ENCODE measurements at places on chromosomes 3 and 15.

DNA sequence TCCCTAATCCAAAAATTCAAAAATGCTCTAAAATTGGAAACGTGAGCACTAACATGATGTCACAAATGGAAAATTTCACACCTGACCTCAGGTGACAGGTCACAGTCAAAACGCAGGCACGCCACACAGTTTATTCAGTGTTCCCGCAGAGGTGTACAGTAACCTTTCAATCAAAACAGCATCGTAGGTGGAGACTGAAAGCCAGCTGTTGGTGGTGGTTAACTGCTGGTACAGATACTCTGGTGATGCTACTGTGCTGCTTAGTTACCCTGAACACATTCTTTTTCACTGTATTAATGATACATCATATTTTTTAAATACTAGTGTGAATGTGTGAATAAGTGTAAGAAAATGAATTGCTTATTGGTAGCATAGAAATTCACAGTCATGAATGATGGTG lies 23.8 kb downstream of the RAB11A start:
- no peak for DNase-seq

GRCh38 chr15:70033529-70034140 lies 64.1 kb downstream of the TLE3 start:
- DNase-seq = peak; percentile 50

DNA sequence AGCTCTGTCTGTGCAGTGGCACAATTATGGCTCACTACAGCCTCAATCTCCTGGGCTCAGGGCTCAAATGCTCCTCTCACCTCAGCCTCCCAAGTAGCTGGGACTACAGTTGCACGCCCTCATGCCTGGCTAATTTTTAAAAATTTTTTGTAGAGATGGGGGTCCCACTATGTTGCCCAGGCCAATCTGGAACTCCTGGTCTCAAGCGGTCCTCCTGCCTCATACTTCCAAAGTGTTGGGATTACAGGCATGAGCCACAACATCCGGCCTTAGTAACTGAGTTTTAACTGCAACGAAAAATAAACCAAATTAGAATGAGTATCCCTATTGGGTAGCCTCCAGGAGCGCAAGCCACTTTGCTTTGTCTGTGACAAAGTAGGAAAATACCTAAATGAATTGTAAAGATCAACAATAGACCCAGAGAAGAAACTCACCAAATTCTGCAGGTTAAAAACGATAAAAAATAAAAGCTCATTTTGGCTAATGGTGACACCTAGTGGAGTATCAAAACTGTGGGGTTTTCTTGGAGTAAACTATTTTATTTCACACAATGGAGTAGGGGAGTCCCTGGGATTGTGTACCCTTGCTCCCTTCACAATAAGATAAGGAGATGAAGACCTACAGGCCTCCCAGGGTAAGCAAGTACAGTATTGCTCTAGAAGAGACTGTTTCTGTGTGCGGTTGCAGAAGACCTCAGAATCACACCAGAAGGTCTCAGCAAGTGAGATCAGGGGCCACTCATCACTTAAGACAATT lies 21.0 kb upstream of the CA12 start:
- peak; percentile 42 for DNase-seq

- DNase-seq = no peak
Measured at GRCh38 chr3:190718671-190719070, 143.8 kb downstream of the GMNC start.

DNA sequence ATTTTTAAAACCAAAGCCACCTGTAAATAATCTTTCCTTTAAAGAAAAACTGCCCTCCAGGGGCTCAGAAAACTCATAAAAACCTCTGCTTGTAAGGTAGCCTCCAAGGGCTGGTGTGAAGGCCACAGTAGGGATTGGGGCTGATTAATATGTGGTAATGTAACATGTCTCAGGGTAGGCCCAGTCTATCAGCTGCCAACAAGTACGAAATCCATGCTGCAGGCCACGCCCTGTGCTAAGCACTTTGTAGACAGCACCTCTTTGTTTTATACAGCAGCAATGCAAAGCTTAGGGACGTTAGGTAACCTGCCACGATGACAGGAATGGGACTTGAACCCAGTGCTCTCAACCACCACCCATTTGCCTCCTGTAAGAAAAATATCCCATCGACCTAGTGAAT lies 65.6 kb upstream of the PRICKLE2 start:
- no peak for DNase-seq

DNA sequence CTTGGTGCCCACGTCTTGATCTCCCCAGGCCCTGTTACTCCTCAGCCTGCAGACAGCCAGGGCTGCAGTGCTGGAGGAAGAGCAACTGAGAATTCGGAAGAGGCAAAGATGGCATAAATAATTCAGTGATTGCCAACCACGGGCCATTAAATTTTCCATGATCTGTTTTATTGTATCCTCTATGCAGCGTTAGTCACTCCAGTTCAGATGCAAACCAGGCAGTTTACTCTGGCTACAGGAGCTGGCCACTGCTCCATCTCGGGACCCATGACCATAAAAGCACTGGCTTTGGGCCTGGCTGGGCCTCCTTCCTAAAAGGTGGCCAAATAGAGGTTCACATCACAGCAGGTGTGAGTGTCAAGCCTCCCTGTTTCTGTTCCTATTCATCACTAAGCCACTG lies 137.6 kb upstream of the TLE3 start:
- no peak for DNase-seq

- DNase-seq = no peak
Measured at GRCh38 chr15:32747921-32748342, 30.1 kb downstream of the GREM1 start.
